ENCODE measurements at places on chromosomes 2 and 18. TPM values are rescaled to one million over a fixed set of nuclear protein-coding genes. Genes with fewer than 3 reads are reported as not detected.

The TM4SF20 gene
- not detected for total RNA-seq

The RAX gene
- total RNA-seq = not detected

DNA sequence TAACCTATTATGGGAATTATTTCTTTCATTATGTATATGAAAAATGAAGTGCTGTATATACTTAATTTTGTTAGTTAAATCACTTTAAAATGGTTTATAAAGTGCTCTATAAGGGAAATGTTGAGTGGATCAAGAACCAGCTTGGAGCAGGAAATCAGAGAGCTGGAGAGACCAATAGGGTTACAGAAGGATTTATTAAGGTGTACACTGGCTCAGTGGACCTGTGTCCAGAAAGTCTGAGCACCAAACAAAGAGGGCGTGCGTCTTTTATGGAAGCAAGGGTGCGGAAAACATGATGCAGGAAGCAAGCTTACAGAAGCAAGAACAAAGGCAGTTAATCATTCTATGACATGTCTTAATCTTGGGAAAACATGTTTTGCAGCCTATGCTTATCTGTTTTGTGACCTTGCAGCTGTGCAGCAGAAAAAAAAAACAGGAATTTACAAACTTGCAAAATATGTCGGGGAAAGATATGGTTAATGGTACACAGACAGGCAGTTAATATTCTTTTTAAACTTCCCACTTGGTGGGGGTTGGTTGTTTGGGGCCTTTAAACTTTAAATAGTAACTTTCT, 65.2 kb upstream of the SLC35G4 start:
- no peak for ATAC-seq

The RNF144A gene
- total RNA-seq = 5.5 TPM

DNA sequence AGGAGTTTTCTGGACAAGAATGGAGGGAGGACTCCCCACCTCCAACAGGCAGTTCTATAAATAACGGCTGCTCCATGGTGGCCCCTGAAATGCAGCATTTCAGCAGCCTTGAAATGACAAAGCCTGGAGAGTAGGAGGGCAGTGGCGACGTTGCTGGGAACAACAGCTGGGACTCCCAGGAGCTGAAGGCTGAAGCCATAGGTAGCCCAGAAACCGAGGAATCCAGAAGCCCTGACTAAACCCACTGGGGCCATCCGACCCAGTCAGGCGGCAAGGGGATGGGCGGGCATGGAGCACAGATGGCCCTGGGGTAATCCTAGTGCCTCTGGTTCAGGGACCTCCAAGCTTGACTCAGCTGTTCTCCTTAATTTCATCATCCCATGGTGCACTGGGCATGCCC, 9.0 kb downstream of the PRKAG3 start:
- no peak for ATAC-seq

GRCh38 chr2:144541396-144541795, 21.5 kb upstream of the ZEB2 start:
- no peak for ATAC-seq

DNA sequence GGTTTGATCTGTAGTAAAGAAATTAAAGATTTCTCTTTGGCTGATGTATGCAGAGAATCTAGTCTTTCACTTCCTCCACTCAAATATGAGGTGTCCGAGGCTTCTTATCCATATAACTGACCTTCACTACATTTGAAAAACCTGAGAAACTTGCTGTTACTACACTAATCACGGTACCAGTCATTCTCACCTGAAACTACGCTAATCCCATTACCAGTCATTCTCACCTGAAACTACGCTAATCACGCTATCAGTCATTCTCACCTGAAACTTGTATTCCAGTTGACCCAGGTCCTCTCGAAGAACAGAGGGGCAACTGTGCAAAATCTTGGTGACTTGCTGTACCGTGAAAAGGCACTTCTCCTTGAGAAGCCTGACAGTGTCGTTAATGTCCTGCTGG, 5.1 kb downstream of the MTERF4 start:
- peak; percentile 19 for ATAC-seq

GRCh38 chr18:70337139-70337972, 48.5 kb downstream of the SOCS6 start:
- peak; percentile 94 for ATAC-seq

DNA sequence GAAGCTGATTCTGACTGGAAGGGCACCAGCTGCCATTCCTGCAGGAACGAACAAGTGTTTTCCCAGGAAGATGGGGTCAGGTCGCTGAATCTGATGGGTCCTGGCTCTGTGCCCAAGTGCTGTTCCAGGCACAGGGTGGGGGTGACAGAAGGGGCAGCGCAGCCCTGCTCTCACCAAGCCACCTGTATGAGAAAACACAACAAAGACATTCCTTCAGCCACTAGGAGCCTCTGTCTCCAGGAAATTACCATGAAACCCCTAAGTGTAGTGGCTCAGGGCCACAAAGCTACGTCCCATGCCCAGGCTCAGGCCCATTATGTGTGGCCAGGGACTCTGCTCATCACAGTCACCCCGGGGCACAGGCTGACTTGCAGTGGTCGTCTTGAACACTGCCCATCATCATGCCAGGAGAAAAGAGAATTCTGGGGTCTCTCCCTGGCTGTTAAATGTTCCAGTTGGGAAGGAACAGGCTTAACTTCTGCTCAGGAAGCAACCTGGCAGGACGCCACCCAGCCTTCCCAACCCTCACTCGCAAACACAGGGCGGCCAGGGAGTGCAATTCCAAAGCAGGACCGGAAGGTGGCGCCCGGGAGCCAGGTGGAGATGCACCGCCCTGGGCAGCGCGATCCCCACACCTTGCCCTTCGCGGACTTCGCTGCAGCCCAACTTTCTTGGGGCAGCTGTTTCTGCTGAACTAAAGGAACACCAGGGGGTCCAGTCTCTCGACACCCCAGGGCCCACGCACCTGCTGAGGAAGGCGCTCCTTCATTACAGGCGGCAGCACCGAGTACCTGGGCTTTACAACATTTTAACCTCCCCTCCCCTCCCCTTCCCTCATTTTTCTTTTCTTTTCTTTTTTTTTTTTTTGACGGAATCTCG, 11.0 kb upstream of the SFTPB start:
- peak; percentile 92 for ATAC-seq

- no peak for ATAC-seq
Measured at GRCh38 chr2:200506679-200507078, 3.2 kb downstream of the KCTD18 start.

DNA sequence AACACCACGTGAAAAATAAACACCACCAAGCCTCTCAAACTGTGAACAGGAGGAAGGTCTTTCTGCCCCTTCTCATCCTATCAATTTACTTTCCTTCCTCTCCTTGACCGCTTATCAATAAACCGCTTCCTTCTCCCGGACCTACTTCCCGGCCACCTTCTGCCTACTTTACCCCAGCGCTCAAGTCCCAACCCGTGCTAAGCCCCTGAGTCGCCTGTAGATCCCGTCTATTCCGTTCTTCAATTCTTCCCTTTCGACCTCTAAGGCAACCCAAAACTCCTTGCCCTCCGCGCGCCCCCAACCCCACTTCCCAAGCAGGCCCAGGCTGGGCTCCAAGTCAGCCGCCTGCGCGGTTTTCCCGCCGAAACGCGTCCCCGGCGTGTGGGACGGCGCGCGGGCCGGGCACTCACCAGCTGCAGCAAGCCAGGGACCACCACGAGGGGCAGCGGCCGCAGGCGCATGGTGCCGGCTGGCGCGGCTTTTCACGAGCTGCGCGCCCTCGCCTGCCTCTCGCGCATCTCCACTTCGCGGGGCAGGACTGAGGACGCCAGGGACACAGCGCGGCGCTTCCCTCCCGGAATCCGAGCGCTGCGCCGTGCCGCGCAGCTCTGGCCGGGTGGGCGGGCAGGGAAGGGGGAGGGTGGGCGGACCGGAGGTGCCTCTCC, at the start of gene NXPH2:
Gene NXPH2 (minus strand): TSS at position 610 of the 665 bp plus-strand sequence. CDS start 149 bp downstream, at position 461.
- ATAC-seq = no peak

The ELOA2 gene
- total RNA-seq = not detected

GRCh38 chr2:16262526-16263178, 322.3 kb downstream of the MYCN start:
- ATAC-seq = no peak

GRCh38 chr2:238127165-238128060, 11.1 kb upstream of the KLHL30 start:
- ATAC-seq = peak; percentile 35

- ATAC-seq = no peak
Measured at GRCh38 chr2:242011516-242011915, 142.0 kb downstream of the RTP5 start.

GRCh38 chr18:76975577-76976110, 153.3 kb downstream of the ZNF236 start:
- ATAC-seq = no peak

GRCh38 chr2:200738590-200738989, 73.1 kb upstream of the BZW1 start:
- no peak for ATAC-seq

DNA sequence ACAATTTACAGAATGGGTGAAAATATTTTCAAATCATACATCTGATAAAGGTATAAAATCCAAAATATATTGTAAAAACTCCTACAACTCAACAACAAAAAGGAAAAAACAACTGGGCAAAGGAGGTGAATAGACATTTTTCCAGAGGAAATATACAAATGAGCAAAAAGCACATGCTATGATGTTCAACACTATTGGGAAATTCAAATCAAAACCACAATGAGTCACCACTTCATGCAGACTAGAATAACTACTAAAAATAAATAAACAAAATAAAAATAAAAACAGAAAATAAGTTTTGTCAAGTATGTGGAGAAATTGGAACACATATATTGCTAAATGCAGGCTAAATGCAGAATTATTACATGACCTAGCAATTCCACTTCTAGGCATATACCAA, 120.9 kb downstream of the FSIP2 start:
- ATAC-seq = no peak

GRCh38 chr2:190455358-190456095, 47.4 kb downstream of the MFSD6 start:
- no peak for ATAC-seq

The POTEI gene
- total RNA-seq = not detected

The LAMA1 gene
- 5.5 TPM for total RNA-seq

The UPP2 gene
- not detected for total RNA-seq

The STAT4 gene
- total RNA-seq = 0.88 TPM

- ATAC-seq = no peak
Measured at GRCh38 chr2:174335254-174335987, 667 bp downstream of the SP9 start.

The FBXO36 gene
- total RNA-seq = 1.8 TPM

GRCh38 chr2:138294451-138294850, 207.1 kb upstream of the SPOPL start:
- ATAC-seq = peak; percentile 57

GRCh38 chr2:195018462-195018861, 638.6 kb upstream of the SLC39A10 start:
- ATAC-seq = no peak

- ATAC-seq = no peak
Measured at GRCh38 chr2:188971432-188971861, 2.7 kb upstream of the COL3A1 start.

DNA sequence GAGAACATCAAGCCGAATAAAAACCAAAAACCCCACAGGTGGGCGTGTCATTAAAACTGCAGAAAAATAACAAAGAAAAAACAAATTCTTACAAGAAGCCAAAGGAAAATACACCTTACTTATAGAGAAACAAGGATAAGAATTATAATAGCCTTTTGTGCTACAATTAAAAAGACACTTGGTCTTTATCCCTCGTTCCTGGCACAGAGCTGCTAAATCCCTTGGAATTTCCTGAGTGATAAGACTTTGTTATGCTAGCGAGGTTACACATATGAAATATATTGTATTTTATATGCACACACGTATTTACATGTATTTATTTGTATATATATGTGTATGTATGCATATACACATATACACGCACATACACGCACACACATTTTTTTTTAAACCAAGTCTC, 325.3 kb upstream of the TFPI start:
- ATAC-seq = no peak

- ATAC-seq = peak; percentile 34
Measured at GRCh38 chr2:33134791-33135560, 188.2 kb downstream of the LTBP1 start.

- ATAC-seq = no peak
Measured at GRCh38 chr2:234163510-234164045, 113.1 kb downstream of the SPP2 start.

The PID1 gene
- total RNA-seq = 1.2 TPM

The ZNF385B gene
- total RNA-seq = 0.32 TPM

- no peak for ATAC-seq
Measured at GRCh38 chr2:120447127-120447785, 101.3 kb downstream of the INHBB start.

The TFCP2L1 gene
- total RNA-seq = 36.5 TPM

The B3GNT7 gene
- total RNA-seq = 5.5 TPM

- ATAC-seq = no peak
Measured at GRCh38 chr18:54220406-54220805, 4.1 kb downstream of the MBD2 start.

DNA sequence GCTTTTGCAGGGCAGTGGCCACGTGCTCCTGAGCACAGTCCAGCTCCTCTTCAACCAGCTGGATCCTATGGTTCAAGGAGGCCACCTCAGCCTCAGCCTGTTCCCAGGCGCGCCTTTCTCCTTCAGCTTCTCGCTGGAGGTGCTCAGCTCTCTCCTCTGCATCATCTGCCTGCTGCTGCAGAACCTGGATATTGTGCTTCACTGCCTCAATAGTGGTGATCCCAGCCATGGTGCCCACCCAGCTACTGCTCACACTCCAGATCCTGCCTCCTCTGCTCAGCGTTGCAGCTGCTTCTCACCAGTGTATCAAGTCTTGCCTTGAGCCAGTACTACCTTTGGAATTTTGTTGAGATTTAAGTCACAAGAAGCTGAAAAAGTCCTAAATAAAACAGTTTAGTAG, 67.9 kb downstream of the ASXL2 start:
- no peak for ATAC-seq

The LMAN2L gene
- total RNA-seq = 4.7 TPM

The CAMKMT gene
- 8.4 TPM for total RNA-seq

- ATAC-seq = no peak
Measured at GRCh38 chr18:13323186-13323585, 104.6 kb downstream of the LDLRAD4 start.

DNA sequence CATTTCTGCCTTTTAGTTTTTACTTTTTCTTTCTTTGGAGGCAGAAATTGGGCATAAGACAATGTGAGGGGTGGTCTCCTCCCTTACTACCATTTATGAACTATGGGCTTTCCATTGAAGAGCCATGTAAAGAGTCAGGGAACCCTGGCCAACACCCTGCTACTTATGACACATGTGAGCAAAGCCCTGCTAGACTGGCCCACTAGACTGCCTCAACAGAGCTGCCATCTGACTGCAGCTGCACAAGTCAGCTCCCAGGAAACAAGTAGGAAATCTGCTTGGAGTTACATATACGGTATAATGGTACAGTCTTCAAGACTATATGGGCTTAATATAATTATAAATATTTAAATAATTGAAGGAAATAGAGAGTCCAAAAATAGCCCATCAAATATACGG, 816.8 kb downstream of the TRIB2 start:
- ATAC-seq = no peak

- ATAC-seq = no peak
Measured at GRCh38 chr2:189129971-189130370, 49.6 kb downstream of the COL5A2 start.

- no peak for ATAC-seq
Measured at GRCh38 chr2:147464737-147465357, 380.0 kb upstream of the ACVR2A start.

The ALK gene
- total RNA-seq = 0.04 TPM
